ENCODE measurements at places on chromosomes 12 and 14.

- DNase-seq = no peak
These were observed 111.8 kb downstream of the KIF26A start for GRCh38 chr14:104250175-104250574.

DNA sequence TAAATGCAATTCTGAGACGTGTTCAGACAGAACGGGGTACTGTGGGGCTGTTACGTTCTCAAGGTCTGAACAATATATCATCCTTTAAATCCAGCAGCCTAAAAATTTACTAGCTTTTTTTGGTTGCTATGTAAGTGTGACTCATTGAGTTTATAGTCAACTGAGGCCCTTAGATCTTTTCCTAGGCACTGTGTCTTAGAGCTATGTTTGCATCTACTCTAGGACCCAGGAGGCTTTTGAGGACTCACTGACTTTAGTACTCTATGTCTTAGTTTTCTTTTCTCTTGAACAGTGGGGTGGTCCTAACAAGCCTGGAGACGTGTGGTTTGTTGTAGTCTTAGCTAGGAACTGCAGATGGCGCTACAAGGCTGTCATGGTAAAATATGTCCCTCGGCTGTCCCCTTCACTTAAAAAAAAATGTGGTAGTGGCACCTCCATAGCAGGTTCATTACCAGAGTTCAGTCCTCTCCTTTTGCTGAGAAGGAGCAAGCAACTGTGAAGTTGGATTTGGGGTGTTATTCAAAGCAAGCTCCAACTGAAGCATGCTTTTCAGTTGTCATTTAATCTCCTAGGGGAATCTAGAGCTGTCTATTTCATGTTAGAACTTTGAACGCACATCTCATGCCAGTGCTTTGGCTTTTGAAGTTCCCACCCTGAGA, 8.7 kb upstream of the SPATS2 start:
- DNase-seq = peak; percentile 54

GRCh38 chr12:25839470-25839869, 119.0 kb upstream of the RASSF8 start:
- DNase-seq = peak; percentile 67

DNA sequence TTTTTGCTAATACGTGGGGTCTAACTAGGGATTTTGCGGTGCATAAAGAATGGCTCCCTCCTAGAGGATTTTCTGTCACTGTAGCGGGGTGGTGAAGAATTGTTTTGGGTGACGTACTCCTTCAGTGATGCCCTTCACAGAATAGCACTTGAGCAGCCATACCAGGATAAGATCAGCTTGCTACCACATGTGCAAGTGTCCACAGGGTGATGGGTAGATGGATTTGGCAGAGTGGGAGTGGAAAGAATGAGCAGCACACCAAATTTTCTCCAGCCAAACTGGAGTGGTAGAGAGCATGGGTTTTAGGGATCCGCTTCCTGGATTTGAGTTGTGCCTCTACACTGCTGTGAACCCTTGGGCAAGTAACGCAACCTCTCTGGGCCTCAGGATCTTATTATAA, 2.3 kb downstream of the TCP11L2 start:
- DNase-seq = no peak

DNA sequence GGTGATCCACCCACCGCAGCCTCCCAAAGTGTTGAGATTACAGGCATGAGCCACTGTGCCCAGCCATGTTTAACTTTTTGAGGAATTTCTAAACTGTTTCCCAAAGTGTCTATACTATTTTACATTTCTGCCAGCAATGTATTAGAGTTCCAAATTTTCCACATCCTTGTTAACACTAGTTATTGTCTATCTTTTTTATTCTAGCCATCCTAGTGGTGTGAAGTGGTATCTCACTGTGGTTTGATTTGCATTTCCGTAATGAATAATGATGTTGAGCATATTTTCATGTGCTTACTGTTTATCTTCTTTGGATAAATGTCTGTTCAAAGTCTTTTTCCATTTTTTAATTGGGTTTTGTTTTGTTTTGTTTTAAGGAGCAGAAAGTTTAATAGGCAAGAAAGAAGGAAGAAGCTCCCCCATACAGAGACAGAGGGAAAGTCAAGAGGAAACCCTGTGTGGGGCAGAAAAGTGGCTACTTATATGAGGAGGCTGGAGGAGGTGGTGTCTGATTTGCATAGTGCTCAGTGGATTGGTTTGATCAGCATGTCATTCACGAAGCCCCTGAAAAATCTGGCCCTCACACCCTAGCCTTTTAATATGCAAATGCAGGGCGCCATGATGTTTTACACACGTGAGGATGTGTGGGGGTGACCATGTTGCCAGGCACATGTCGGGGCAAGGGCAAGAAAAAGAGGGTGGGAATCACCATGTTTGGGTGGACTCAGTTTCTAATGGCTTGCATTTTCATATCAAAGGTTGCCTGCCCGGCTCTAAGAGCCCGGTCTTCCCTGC, 14.9 kb downstream of the TXNRD1 start:
- no peak for DNase-seq

DNA sequence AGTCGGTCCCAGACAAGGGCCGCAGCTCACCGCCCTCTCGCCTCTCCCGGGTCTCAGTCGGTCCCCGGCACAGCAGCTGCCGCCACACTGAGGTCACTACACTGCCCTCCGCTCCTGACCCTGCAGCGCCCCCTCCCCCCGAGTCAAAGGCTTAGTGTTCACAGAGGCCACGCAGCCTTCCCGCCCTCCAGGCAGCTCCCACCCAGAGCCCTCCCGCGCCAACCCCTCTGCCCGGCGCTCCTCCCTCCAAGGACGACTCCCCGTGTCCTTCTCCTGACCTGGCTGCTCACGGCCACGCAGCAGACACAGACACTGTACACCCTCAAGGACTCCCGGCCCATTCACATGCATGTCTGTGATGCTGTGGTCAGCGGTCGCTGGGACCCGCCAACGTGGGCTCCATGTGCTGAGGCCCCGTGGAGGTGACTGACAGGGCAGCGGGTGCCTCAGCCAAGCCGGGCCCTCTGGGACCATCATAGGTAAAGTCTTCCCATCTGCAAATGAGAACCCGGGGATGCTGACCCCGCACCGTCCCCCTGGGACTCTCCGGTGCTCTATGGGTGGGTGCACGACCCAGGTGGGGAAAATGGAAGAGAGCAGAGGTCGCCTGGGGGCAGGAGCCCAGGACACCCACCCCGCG, 16.3 kb upstream of the GALNT9 start:
- DNase-seq = no peak

DNA sequence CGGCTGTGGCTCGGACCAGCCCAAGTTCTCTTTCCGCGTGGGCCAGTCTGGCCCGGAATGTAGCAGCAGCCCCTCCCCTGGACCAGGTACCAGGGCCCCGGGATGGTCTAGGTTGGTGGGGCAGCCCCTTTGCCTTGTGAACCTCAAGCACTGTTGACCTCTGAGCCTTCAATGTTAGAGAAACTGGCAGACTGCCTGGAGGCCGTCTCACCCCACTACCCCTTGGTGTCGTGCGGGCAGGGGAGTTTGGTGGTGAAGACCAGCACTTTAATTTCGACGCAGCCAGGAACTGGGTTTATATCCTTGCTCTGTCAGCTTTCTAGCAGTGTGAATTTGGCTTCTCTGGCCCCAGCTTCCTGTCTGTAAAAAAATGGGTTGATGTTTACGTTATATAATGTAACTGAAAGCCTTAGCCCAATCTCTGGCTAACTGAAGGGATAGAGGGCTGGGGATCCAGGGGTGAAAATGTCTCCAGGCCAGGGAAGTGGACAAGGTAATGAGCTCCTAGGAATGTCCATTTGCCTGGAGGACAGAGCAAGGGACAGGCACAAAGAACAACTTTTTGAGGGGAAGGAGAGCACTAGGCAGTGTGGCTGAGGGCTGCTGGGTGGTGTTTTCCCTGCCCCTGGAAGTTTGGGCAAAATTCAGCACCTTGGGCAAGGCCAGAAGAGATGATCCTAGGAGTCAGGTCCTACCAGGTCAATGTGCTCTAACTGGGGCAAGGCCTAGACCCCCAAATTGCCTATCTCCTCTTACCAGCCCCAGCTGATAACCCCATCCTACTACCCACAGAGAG, 11.4 kb downstream of the MCRS1 start:
- no peak for DNase-seq

- no peak for DNase-seq
These were observed 99.3 kb downstream of the SINHCAF start for GRCh38 chr12:31226639-31227038.

DNA sequence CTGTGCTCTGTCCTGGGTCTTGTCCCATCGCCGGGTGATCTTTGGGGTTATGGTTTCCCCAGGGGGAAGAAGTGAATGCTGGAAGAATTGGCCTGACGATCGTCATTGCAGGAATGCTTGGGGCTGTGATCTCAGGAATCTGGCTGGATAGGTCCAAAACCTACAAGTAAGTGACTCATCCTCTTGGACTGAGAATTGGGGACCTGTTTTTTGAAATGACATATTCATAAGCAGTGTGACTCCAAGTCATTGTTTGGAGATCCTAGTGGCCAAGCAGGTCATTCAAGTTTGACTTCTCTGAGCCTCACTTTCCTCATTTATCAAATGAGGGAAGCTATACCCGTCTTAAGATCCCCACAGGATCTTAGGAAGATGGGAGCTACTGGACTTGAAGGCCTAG, 25.8 kb downstream of the ERG28 start:
- no peak for DNase-seq

Measured in amniotic epithelial cell (primary cell).